Central memory CD4-positive, alpha-beta T cell (primary cell): ENCODE measurements at places on chromosomes 12 and 14.

GRCh38 chr14:23517650-23518326 is 33.8 kb downstream of the ZFHX2 start:
- no peak for DNase-seq

DNA sequence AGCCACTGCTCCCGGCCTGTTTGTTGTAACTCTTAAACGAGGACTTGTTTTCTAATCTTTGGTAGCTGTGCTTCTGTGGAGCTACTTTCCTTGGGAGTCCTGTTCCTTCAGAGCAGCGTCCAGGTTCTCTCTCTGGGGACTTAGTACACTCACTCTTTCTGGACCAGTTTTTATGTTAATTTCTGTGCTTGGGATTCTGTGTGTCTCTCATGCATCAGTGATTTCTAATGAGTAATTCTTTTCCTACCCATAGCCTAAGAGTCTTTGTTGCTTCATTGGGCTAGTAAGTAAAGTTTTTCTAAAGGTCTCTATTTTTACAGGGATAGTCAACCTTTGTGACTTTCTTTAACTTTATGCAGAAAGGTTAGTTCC is 289.3 kb downstream of the FBXL14 start:
- DNase-seq = no peak

- DNase-seq = no peak
These were observed 232.8 kb upstream of the FBXO33 start for GRCh38 chr14:39665075-39665475.

- no peak for DNase-seq
These were observed 2.8 kb upstream of the CDKL1 start for GRCh38 chr14:50399251-50400032.

DNA sequence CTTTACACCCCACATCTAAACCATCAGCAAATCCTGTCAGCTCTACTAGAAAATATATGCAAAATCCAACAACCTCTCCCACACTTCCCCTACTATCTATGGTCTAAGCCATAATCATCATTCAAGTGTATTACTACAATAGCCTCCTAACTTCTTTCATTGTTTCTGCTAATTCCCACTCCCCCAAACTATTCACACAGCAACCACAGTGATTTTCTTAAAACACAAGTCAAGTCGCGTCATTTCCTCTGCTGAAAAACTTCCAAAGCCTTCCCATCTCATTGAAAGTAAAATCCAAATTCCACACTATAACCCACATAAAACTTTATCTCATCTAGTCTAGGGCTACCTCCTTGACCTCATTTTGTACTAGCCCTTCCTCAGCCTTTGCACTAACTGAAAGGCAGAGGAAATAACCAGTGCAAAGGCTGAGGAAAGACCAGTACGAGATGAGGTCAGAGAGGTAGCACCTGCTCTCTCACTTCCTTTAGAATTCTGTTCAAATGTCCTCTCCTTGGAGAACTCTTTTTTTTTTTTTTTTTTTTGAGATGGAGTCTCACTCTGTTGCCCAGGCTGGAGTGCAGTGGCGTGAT is 65.5 kb upstream of the MDM1 start:
- DNase-seq = no peak

DNA sequence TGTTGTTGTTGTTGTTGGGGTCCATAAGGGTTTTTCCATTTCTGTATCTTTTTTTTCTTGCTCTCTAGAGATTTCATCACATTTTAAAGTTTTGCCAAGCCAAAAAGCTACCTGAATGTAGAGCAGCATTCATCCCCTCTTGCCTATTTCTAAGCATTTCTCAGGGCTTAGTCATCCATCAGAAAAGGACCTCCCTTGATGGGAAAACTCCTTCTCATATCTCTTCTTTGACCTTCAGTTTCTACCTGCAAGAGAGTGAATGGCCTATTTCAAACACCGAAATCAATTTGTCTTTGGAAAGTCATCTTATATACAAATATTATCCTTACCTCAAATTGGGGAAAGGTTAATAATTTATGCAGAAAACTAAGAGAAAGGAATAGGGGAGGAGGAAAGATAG is 4.5 kb downstream of the MYBPC1 start:
- no peak for DNase-seq

- no peak for DNase-seq
These were observed 5.7 kb upstream of the LRR1 start for GRCh38 chr14:49593016-49593415.

- DNase-seq = no peak
These were observed 219.3 kb upstream of the FLRT2 start for GRCh38 chr14:85310491-85311272.

GRCh38 chr14:89589400-89590118 is 172.5 kb upstream of the FOXN3 start:
- no peak for DNase-seq

- DNase-seq = no peak
These were observed 19.1 kb downstream of the TMEM30B start for GRCh38 chr14:61262082-61262481.

- no peak for DNase-seq
These were observed 9.8 kb downstream of the TMEM229B start for GRCh38 chr14:67478800-67479084.

GRCh38 chr12:126648074-126648473 is 1582.8 kb downstream of the AACS start:
- no peak for DNase-seq

- DNase-seq = no peak
These were observed 63.5 kb downstream of the PRMT8 start for GRCh38 chr12:3554371-3555115.

DNA sequence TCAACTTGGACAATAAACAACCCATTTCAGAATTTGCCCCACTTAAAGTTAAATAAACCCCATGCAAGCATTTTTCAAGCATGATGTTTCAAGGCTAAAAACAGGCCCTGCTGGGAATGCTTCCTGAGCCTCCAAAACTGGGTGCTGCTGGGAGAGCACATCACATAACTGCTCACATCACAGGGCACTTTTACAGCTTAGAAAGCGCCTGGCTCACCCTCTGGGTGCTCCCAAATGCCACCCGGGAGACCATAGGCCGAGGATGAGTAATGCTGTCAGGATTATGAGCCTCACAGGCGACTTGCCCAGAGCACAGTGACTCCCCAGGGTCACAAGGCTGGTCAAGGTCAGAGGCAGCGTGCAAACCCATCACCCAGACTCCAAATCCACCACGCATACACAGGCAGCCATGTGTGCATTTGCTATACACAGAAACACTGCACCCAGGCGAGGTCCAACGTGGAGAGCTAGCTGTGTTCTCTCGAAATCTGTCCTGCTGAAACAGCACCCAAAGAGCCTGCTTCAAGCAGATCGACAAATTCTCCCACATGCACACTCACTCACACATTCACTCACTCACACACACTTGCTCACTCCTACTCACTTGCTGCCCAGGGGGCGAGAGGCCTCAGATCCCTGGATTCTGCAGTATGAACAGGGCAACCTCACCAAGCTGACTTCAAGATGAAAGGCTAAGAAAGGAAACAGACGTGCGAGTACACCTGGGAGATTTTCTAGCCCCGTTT is 58.7 kb downstream of the ITPK1 start:
- DNase-seq = no peak

GRCh38 chr12:112869778-112870177 is 37.0 kb upstream of the OAS1 start:
- DNase-seq = no peak

GRCh38 chr12:121038861-121039668 is at the start of gene OASL:
OASL (minus strand) TSS chr12:121039246; CDS start chr12:121038971, 275 bp downstream.
- peak; percentile 63 for DNase-seq

- DNase-seq = no peak
These were observed 259.1 kb downstream of the PCNX1 start for GRCh38 chr14:71166180-71166837.

- DNase-seq = no peak
These were observed 81.1 kb upstream of the CCDC198 start for GRCh38 chr14:57574617-57575288.

DNA sequence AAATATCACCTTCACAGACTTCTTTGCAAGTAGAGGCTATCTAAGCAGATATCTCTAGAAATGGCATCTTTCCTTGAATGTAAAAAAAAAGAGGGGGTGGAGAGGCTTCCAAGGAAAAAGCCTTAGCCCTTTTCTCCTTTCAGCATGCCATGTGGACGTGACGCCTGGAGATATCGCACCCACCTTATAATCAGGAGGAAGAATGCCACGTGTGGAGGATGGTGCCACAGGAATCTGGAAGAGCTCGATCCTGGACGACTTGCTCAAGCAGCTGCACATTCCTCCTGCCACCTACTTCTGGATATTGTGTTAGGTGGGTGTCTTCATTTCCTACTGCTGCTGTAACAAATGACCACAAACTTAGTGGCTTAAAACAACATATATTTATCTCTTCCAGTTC is 203.6 kb downstream of the NUAK1 start:
- DNase-seq = no peak

DNA sequence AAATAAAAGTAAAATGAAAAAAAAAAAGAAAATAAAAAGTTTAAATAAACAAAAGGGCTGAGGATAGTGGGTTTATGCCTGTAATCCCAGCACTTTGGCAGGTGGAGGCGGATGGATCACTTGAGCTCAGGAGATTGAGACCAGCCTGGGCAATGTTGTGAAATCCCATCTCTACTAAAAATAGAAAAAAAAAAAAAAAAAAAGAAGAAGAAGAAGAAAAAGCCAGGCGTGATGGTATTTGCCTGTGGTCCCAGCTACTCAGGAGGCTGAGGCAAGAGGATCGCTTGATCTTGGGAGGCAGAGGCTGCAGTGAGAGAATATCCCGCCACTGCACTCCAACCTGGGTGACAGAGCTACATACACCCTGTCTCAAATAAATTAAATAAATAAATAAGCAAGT is 3.9 kb downstream of the TAOK3 start:
- no peak for DNase-seq

DNA sequence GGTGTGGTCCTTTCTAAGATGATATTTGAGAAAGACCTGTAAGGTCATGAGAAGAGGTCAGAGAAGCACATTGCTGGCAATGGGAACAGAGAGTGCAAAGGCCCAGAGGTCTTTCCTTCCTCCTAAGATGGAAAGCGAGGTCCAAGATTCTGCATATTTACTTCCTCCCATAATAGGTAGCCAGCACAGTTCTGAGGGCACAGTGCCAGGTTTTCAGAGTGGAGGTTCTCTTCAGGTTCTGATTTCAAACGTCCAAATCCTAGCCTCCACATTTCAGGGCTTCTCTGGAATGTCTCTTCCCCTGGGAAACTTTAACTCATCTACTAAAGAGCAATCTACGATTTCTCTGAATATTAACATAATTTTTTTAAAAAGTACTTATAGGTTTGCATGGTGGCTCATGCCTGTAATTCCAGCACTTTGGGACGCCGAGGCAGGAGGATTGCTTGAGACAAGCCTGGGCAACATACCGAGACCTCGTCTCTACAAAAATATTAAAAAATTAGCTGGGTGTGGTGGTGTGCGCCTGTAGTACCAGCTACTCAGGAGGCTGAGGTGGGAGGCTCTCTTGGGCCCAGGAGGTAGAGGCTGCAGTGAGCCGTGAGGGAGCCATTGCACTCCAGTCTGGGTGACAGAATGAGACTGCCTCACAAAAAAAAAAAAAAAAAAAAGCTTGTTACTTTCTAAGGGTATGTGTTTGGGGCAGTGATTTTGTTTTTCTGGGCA is 526 bp upstream of the MRPL42 start:
- DNase-seq = no peak

DNA sequence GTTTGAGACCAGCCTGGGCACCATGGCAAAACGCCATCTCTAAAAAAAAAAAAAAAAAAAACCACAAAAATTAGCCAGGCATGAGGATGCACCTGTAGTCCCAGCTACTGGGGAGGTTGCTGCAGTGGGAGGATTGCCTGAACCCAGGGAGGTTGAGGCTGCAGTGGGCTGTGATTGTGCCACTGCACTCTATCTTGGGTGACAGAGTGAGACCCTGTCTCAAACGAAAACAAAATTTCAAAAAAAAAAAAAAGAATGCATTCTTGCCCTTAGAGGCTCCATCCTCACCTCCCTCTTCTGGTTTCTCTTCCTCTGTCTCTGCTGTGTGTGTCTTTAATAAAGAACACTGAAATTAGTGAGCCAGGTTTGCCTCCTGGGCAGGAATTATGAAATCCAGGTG is 107.8 kb downstream of the VCPKMT start:
- no peak for DNase-seq
